ENCODE measurements at places on chromosomes 13 and 19.
A peak's percentile ranks its signal among the peaks of the same experiment; 100 is the strongest.

DNA sequence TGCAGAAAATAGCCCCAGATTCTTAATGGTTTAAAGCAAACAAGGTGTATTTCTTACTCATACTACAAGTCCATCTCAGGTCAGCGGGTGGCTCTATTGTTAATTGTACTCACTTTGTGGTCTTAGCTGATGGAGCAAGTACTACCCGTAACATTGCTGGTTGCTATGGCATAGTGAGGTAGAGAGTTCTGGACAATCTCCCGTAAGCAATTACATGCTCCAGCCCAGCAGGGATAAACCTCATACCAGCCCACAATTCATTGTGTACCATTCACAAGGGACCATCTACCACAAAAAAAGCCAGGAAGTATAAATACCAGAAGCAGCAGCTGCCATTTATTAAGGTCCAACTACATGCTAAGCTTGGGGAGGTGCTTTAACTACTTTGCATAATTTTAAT is 167.1 kb downstream of the PCDH9 start:
- peak; percentile 4 for DNase-seq

DNA sequence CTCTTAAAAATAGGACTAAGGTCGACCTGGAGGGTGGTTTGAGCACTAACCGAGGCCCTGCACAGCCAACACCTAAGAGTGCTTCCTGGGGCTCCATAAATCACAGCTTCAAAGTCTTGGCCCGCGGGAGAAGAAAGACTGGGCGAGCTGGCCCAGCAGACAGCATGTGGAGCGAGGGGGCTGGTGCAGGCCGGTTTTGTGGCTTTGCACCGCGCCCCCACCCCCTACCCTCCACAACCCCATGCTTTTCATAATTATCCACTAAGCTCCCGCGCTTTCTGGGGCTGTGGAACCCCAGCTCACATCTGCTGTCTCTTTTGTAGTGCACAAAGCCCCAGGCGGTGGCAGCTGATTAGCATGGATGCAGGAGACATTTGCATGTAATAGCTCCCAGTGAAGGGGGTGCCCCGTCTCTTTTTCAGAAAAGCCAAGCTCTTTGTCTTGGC is 17.1 kb downstream of the CARM1 start:
- DNase-seq = no peak

DNA sequence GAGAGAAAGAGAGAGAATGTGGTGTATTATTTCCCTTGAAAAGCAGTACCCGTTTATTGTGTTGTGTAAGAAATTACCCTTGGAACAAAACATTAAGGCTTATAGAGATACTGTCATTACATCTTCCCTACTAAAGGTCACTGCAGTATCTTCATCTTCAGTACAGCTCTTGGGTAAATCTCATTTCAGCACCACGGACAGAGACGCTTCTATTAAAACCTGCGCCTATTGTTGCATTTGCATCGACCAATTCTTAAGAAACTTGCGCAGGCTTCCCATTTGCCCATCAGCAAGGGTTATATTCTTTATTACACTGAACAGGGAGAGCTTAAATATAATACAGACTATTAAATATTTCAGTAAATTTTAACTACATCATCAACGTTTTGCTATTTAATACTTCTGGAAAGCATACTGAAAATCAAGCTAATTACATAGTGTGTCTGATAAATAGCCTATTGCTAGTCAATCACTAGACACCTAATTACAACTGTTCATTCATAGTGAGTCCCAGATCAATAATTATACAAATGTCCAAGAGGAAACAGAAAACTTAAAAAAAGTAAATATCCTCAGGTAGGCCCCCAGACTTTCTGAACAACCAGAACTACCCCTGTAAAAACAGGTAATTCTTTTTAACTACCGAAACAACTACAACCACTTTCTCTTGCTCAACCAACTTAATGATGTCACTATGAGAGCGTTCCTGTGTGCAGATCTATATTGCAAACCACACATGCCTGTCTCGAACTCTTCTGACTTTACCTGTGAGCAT is 350.6 kb downstream of the LIG4 start:
- DNase-seq = peak; percentile 29

GRCh38 chr13:50188696-50189095 is 173.5 kb downstream of the KCNRG start:
- no peak for DNase-seq

DNA sequence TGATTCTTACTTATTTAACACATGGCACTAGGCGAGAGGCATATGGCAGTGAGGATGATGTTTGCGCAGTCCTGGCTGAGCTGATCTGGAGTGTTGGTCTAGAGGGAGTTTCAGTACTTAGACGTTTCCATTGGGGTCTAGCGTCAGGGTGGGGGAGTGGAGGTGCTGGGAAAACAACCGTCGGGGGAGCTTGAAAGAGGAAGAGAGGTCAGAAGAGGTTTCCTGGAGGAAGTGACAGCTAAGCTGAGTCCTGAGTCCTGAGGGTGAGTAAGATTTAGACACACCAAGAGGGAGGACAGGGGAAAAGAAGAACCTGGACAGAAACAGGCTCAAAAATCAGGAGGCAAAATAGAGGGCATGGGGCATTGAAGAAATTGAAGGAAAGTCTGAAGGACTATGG is 81.4 kb downstream of the ALOX5AP start:
- DNase-seq = no peak

DNA sequence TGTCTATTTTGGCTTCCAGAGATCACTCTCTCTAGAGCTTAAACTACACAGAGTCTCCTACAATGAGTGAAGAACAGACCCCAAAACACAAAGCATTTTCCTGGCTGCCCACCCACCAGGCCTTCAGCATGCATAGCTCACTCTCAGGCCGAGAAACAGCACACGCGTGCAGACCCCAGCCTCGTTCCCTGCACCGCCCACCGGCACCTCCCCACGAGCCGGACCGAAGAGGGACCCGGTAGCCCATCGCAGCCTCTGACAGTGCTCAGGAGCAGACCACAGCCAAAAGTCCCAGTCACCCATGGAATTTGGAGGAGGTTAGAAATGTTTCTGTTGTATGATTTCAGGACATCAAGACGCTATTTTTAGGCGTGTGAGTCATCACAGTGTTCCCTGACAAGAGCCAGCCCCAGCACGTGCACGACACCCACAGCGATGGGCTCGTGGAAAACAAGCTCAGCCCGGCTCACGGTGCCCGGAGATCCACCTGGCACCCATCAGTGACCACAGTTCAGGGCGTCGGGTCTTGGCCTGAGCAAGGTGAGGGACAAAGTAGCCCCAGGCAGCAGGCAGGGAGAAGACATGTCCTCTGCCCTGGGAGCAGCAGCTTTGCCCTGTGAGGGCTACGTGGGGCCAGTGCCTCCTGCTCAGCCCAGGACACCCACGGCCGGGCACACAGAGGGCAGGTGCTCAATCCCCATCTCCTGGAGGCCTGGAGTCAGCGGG is 50.1 kb upstream of the SPACA7 start:
- no peak for DNase-seq

GRCh38 chr19:16078759-16079707 is 2.7 kb downstream of the TPM4 start:
- DNase-seq = peak; percentile 76

GRCh38 chr13:107644136-107644535 is 571.2 kb downstream of the LIG4 start:
- DNase-seq = no peak

- DNase-seq = peak; percentile 36
These were observed 2.6 kb downstream of the ZBTB7A start for GRCh38 chr19:4064149-4064495.

- no peak for DNase-seq
These were observed 6.6 kb downstream of the C13orf46 start for GRCh38 chr13:113967206-113967720.

DNA sequence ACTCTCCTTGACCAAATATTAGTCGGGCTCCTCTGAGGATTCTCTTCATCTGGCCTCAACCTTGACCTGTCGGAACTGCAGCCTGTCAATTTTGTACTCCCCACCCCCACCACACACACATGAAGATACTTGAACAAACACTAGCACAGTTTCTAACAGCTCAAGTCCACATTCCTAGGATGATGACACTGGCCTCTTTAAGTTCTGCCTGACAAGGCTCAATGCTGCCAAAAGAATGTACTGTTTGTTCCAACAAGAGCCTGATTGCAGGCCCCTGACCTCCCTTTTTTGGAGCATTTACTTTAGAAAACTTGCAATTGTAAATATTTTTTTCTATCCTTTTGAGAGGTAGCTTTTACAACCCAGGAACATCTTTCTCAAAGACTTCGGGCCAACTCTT is 169.2 kb upstream of the IRS2 start:
- DNase-seq = peak; percentile 46

- DNase-seq = no peak
These were observed 55.8 kb downstream of the AKAP11 start for GRCh38 chr13:42327725-42328124.

GRCh38 chr19:55044771-55045716 is 7.0 kb upstream of the GP6 start:
- DNase-seq = no peak

DNA sequence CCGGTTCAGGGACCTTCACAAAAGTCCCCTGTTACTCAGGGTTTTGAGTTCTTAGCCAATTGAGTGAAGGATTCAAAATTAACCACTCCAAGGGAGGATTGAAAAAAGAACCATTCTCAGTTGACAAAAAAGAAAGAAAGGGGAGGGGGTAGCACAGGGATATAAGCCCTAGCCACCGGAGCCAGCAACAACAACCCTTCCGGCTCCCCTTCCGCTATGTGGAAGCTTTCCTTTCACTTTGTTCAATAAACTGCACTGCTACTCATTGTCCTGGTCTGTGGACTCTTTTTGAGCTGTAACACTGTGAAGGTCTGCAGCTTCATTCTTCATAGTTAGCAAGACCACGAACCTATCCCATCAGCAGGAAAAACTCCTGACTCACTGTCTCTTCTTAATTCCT is 1488.1 kb upstream of the PRR20A start:
- no peak for DNase-seq

DNA sequence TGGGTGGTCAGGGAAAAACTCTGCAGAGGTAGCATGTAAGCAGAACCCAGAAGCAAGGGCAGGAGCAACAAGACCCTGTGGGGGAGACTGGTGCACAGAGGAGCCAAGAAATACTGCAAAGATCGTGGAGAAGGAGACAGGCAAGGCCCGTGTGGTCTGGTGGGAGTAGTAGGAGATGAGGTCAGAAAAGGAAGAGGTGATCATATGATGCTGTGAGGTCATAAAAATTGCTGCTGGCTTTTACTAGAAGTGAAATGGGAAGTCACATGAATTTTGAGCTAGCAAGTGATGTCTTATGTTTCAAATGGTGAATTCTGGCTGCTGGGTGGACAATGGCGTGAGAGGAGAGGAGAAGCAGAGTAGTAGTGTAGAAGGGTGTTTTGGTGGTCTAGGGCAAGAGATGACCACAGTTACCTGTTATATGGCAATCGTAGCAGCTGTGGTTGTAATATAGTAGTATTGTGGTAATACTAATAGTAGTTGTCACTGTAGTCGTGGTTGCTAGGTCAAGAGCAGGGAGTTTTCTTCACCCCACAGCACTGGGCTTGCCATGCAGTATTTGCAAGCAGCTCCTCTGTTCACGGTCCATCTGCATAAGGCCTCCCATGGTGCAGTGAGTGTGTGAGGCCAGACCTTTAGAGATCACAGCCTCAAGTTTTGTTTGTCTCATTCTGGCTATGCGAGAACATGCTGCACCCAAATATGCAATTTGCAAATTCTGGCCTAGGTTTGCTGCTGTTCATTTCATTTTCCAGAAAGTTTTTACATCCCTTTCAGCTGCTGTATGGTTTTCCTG is 205.0 kb downstream of the TSHZ3 start:
- DNase-seq = no peak

DNA sequence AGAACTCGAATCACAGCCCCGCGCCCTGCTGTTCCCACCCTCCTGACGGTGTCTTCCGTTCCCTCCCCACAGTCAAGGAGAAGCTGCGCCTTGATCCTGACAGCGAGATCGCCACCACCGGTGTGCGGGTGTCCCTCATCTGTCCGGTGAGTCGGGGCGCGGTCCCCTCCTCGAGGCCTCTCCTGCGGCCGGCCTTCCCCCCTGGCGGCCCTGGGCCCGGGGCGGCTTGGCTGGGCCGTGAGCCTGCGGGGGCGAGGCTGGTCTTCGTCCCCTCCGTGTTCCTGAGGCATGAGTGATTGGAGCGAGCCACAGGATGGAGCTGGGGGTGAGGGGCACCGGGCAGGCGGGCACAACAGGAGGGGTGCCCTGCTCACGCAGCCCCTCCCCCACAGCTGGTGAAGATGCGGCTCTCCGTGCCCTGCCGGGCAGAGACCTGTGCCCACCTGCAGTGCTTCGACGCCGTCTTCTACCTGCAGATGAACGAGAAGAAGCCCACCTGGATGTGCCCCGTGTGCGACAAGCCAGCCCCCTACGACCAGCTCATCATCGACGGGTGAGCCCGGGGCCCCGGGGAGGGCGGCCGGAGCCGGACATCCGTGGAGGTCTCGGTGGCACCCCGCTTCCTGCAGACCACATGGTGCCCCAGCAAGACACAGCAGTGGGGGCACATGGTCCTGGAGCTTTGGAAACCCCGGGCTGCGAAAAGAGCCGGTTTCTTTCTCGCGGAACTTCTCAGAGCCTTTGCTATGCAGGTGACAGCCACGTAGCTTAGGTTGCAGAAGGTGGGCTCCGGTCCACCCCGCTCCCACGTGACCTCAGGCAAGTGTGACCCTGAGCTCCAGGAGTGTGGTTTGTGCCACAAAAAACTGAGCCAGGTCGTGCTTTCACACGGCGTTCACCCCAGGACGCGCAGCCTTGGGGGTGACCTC is 25.8 kb downstream of the PIAS4 start:
- DNase-seq = no peak

DNA sequence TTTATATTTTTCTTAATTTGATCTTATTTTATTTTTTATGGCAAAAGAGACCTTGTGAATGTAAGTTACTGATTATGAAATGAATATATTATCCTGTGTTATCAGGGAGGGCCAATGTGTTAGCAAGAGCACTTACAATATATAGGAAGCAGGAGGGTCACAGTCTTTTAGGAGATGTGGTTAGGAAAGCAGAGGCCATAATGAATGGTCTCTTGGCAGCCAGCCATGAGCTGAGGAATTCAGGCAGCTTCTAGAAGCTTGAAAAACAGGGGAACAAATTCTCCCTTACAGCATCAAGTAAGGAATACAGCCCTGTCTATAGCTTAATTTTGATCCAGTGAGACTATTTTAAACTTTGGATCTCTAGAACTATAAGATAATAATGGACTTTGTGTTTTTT is 2374.6 kb downstream of the PCDH9 start:
- DNase-seq = no peak

GRCh38 chr19:52212572-52213255 is 22.9 kb downstream of the PPP2R1A start:
- no peak for DNase-seq

DNA sequence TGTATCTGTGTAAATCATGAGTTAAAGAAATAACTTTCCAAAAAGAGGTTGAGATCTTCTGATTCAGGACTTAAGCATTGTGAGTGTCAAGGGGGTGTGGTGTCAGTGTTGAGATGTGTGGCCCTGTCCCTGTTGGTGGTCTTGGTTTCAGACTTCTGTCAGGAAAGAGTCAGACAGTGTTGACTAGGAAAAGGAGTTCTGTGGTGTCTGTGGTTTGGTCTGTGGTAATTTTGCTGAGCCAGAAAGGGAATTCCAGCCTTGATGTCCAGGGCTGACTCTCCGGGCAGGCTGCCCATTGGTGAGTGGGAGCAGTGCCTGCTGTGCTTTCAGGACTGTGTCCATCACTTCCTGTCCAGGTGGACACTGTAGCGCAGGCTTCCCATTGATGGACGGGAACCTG is 39.8 kb upstream of the IGFL4 start:
- DNase-seq = peak; percentile 72
